ENCODE measurements at places on chromosomes 7 and 10.

GRCh38 chr7:142539901-142540300, 209.4 kb upstream of the PRSS1 start:
- DNase-seq, result no peak

GRCh38 chr10:87518937-87519336, 14.2 kb downstream of the MINPP1 start:
- no peak for DNase-seq

DNA sequence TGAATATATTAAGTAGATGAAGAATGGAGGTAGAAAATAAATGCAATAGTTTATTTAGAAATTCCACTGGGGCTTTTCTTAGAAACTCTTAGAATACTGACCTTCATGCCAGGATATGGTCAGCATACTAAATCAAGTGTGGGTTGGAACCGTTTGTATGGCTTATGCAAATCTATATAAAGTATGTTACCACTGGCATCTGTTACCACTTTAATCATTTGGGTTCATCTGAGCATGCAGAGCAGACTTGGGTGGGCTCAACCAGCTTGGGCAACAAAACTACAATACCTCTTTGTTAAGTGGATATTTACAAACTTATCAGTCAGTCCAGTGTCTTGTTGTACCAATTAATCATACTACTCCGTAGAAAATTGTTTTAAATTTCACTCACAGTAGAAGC, 125.8 kb downstream of the CRPPA start:
- DNase-seq, result no peak

DNA sequence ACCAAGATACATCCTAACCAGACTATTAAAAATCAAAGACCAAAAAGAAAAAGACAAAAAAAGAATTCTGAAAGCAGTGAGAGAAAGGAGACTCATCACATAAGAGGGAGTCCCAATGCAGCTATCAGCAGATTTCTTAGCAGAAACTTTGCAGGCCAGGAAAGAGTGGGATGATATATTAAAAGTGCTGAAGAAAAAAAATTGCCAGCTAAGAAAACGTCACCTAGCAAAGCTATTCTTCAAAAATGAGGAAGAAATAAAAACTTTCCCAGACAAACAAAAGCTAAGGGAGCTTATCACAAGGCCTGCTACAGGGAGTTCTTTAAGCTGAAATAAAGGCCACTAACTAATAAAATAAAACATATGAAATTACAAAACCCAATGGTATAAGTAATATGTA, 40.5 kb upstream of the CDK6 start:
- DNase-seq, result no peak

- DNase-seq, result no peak
Measured at GRCh38 chr10:33921970-33922605, 587.6 kb upstream of the NRP1 start.

DNA sequence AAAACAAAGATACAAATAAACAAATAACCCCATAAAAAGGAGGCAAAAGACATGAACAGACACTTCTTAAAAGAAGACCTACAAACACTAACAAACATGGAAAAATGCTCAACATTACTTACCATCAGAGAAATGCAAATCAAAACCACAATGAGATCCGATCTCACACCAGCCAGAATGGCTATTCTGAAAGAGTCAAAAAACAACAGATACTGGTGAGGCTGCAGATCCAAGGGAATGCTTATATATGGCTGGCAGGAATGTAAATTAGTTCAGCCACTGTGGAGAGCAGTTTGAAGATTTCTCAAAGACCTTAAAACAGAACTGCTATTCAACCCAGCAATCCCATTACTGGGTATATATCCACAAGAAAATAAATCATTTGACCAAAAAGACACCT, 80.4 kb upstream of the NRP1 start:
- no peak for DNase-seq

- DNase-seq, result no peak
Measured at GRCh38 chr7:136533732-136534131, 334.7 kb upstream of the CHRM2 start.

GRCh38 chr7:5382281-5382892, 41.2 kb downstream of the TNRC18 start:
- no peak for DNase-seq

- peak; percentile 16 for DNase-seq
Measured at GRCh38 chr7:98202367-98203195, 8.7 kb upstream of the BHLHA15 start.

DNA sequence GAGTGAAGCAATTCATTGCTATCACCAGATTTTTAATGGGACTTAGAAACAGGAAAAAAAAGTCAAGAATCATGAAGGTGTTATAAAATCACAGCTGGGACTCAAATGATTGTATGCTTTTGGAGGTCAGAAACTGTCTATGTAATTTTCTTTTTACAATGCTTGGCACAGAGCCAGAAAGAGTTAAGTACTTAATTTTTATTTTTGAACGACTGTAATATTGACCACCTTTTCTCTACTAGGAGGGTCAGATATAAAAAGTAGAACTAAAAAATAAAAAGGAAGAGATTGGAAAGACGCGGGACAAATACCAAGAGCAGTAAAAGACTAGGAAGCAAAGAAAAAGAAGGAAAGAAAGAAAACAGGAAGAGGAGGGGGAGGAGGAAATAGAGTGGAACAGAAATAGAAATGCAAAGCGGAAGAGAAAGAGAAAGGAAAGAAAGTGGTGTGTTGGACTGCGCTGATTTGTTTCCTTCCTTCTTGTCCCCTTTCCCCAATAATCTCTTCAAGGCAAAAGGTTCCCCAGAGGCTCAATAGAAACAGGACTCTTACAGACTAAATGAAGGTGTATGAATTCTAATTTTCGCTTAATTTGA, 23.2 kb upstream of the C1GALT1 start:
- DNase-seq, result no peak

DNA sequence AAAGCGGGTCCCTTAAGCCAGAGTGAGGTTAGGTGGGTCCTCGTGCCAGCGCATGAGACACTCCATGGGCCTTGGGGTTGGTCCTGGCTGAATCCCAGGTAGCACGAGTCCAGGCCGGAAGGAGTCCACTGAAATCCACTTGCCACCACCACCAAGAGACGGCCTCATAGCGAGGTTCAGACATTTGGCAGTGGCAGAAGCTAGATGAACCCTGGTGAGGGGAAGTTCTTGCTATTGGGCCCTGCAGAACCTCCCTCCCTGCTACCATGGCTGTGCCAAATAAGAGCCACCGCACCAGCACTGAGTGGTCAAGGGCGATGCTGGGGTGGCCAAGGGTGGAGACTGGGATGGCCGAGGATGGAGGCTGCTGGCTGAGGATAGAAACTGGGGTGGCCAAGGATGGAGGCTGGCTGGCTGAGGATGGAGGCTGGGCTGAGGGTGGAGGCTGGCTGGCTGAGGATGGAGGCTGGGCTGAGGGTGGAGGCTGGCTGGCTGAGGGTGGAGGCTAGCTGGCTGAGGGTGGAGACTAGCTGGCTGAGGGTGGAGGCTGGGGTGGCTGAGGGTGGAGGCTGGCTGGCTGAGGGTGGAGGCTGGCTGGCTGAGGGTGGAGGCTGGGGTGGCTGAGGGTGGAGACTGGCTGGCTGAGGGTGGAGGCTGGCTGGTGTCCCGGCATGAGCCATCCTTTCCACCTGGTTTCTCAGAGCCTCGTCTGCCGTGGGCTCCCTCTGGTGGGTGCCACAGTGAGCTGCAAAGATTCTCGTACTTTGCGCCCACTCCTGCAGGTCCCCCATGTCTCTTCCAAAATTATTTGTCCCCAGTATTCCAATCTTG, 88.2 kb downstream of the ELFN1 start:
- DNase-seq, result no peak

DNA sequence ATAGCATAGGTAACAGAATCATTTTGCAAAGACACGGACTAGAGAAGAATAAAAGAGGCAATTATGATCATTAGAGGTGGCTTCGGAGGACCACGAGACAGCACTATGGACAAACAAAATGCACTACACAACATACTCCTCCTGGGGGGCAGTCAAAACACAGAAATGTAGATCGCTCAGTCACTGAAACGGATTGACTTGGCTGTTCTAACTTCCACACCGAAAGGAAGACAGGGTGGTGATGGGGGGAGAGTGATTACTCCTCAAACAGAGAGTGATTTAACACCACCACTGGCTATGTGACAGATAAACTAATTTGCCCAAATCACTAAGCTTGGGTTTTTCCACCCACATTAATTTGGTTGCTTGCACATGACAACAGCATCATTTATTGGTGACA, 14.1 kb upstream of the PPA1 start:
- no peak for DNase-seq

- no peak for DNase-seq
Measured at GRCh38 chr7:45971661-45972175, 50.6 kb upstream of the IGFBP3 start.

GRCh38 chr7:133571076-133571475, 318.2 kb downstream of the EXOC4 start:
- DNase-seq, result no peak
